ENCODE measurements at places on chromosomes 2 and 18. TPM values are rescaled to one million over a fixed set of nuclear protein-coding genes. Genes with fewer than 3 reads are reported as not detected.

Gene SNTG2
- polyA plus RNA-seq = 1.5 TPM

Gene UGT1A10
- not detected for polyA plus RNA-seq

Gene POTEI
- polyA plus RNA-seq = 0.95 TPM

Gene KCNK3
- polyA plus RNA-seq = 35.4 TPM

Gene PTPN4
- polyA plus RNA-seq = 29.1 TPM

Gene TGFA
- polyA plus RNA-seq = 39.6 TPM

Gene TMEM131
- polyA plus RNA-seq = 38.5 TPM

Gene SULT1C2
- polyA plus RNA-seq = 2.8 TPM

Gene TWIST2
- polyA plus RNA-seq = 5.2 TPM

Gene CREG2
- polyA plus RNA-seq = 34.4 TPM

DNA sequence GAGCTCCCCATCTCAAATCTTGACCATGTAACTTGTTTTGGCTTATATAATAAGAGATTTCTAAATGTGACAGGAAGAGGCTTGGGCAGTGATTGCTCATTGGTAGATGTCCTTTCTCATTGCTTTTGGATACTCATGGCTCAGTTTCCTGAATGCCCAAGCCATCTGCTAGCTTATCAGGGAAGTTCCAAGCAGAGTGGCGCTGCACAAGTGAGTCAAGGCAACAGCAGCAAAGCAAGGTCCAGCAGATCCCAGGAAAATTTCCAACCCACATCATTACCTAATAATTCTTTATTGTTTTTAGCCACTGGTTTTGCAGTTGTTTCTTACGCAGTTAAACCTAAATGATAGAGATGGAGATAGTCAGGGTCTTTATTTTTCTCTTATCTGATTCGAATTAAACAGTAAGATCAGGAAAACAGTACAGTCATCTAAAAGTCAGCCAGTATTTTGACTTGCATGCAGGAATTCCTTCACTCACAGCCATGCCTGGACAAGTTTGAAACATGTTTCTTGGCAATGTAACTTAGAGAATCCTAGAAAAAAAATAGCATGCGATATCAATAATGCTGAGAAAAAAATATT is 349.7 kb upstream of the TMEFF2 start:
- H3K36me3 ChIP-seq = no peaks in the 10 kb centered on the region
- H3K4me3 ChIP-seq = no peak overlapping the region
- DNase-seq = no peak
- no peaks in the 10 kb centered on the region for H3K27me3 ChIP-seq
- H3K4me1 ChIP-seq = no peaks in the 10 kb centered on the region

DNA sequence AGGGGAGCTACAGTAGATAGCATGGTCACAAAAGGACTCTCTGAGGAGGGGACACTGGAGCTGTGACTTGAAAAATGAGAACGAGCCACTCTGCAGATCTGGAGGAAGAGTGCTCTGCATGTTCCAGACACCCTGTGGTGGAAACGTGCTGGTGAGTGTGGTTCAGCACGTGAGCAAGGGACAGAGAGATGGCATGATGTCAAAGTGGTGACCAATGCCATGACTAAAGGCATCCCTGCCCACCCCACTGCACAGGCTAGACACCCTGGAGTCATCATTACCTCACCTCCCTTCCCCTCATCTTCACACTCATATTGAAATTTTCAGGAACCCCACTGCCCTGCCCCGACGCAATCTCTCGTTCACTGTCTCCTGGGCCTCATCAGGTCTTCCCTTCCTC is 56.5 kb downstream of the SLC4A5 start:
- H3K4me3 ChIP-seq = no peak overlapping the region
- DNase-seq = no peak
- H3K27ac ChIP-seq = no peak overlapping the region
- H3K36me3 ChIP-seq = no peaks in the 10 kb centered on the region

DNA sequence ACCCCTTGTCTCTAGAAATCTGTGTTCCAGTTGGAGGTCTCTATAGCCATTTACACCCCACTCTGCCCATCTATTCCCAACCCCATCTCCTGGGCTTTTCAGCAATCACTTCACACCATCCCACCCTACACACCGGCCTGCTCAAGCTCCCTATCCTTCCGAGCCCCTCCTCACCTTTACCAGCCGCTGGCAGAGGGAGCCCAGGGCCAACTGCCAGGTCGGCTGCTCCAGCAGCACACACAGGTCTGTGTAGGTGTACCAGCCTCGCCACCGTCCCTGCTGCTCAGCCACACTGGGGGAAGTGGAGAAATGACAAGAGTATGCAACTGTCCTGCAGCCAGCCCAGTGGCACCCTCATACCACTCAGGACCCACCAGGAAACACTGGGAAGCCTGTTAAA is 3.3 kb upstream of the SLC23A3 start:
- H3K4me1 ChIP-seq = peaks cover 16% of the 10 kb centered on the region
- no peaks in the 10 kb centered on the region for H3K27me3 ChIP-seq
- no peak for DNase-seq
- H3K4me3 ChIP-seq = no peak overlapping the region
- peaks cover 33% of the 10 kb centered on the region for H3K36me3 ChIP-seq
- no peak overlapping the region for H3K27ac ChIP-seq

- H3K27me3 ChIP-seq = peaks cover 2% of the 10 kb centered on the region
- H3K27ac ChIP-seq = no peak overlapping the region
- H3K4me1 ChIP-seq = peaks cover 6% of the 10 kb centered on the region
- H3K4me3 ChIP-seq = no peak overlapping the region
- no peaks in the 10 kb centered on the region for H3K36me3 ChIP-seq
Observed at GRCh38 chr2:224366267-224366844, 35.6 kb downstream of the FAM124B start.

GRCh38 chr18:12359515-12359927 is 17.5 kb downstream of the AFG3L2 start:
- peaks cover 40% of the 10 kb centered on the region for H3K36me3 ChIP-seq
- no peak for DNase-seq
- no peaks in the 10 kb centered on the region for H3K4me1 ChIP-seq
- no peak overlapping the region for H3K27ac ChIP-seq

- no peaks in the 10 kb centered on the region for H3K4me1 ChIP-seq
- no peaks in the 10 kb centered on the region for H3K27me3 ChIP-seq
- DNase-seq = no peak
- H3K27ac ChIP-seq = no peak overlapping the region
- no peaks in the 10 kb centered on the region for H3K36me3 ChIP-seq
Observed at GRCh38 chr2:217307023-217307422, 447.2 kb upstream of the TNP1 start.

- no peak overlapping the region for H3K27ac ChIP-seq
- no peak overlapping the region for H3K4me3 ChIP-seq
- H3K36me3 ChIP-seq = peaks cover 21% of the 10 kb centered on the region
- DNase-seq = no peak
- peaks cover 6% of the 10 kb centered on the region for H3K4me1 ChIP-seq
- no peaks in the 10 kb centered on the region for H3K27me3 ChIP-seq
Observed at GRCh38 chr2:216415541-216415940, 3.3 kb downstream of the SMARCAL1 start.

GRCh38 chr2:232363784-232364615 is 14.6 kb upstream of the ALPP start:
- H3K36me3 ChIP-seq = no peaks in the 10 kb centered on the region
- no peak overlapping the region for H3K4me3 ChIP-seq
- no peaks in the 10 kb centered on the region for H3K27me3 ChIP-seq
- H3K27ac ChIP-seq = no peak overlapping the region

DNA sequence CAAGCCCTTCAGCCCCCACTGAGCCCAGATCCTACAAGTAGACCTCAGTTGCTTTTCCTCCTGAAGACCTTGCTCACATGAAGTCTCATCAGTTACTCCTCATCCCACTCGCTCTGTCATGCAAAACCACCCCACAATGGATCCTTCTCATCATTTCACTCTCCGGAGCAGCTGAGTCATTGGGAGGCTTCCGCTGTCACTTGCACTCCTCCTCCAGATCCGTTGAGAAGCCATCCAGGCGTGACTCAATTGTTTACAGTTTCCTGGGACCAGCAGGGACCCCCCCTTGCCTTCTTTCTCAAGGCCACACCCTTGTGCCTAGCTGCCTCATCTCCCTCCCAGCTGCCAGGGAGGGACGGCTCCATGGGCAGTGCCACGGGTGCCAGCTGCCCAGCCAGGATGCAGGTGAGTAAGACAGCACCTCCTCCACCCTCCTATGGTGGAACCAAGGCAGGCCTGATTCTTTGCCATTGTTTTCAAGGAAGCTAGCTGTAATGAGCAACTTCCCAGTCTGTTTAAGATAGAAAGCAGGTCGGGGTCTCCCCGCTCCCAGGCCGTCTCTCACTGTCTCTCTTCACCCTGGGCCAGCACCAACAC is 16.3 kb downstream of the GPR55 start:
- no peak overlapping the region for H3K4me3 ChIP-seq
- no peaks in the 10 kb centered on the region for H3K36me3 ChIP-seq
- no peak overlapping the region for H3K27ac ChIP-seq
- no peaks in the 10 kb centered on the region for H3K27me3 ChIP-seq
- no peaks in the 10 kb centered on the region for H3K4me1 ChIP-seq

GRCh38 chr18:11316546-11316945 is 167.2 kb upstream of the PIEZO2 start:
- no peaks in the 10 kb centered on the region for H3K27me3 ChIP-seq
- H3K4me3 ChIP-seq = no peak overlapping the region
- no peak overlapping the region for H3K27ac ChIP-seq
- no peaks in the 10 kb centered on the region for H3K36me3 ChIP-seq
- H3K4me1 ChIP-seq = no peaks in the 10 kb centered on the region
- no peak for DNase-seq

DNA sequence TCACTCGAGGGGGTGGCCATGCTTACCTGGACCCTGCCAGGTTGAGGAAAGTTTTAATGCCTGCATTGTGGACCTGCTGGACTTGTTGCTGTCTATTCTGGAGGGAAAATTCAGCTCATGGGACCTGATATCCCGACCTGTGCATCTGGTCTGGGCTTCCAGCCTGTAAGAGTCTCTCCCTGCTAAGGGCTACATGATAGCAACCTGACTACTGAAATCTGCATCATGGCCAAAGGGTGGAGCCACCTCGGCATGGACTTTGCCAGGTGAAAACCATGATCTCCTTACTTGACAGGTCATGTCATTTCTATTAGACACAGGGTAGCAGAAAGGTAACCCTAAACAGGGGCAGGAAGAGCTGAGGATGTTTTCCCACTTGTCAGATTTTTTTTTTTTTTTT is 12.9 kb upstream of the SLC66A3 start:
- H3K36me3 ChIP-seq = peaks cover 3% of the 10 kb centered on the region
- no peak overlapping the region for H3K4me3 ChIP-seq
- DNase-seq = no peak

DNA sequence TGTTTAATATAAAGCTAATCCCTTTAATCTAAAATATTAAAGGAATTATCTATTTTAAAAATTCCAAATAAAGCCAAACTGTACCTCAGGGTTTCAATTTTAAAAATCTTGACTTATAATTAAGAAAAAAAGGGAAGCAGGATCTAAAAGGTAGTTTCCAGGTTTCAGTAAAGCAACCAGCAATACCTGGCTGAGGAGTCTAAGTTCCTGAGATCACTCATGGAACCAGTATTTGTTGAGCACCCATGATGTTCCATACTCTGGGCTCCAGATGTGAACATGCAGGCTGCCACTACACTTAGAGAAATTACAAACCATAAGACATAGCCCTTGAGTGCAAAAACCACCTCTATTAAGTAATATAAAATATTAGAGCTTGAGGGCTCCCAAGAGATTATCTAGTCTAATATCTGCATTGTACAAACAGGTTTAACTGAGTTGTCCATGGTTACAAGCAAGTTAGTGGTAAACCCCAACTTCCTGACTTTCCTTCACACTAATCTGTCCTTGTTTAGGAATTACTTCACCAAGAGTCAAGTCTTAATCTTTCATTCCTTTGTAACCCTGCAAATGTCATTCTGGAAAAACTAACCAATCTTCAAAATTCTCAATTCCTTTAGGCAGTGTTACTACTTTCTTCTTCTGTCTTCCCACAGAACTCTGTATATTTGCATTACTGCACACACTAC is 49.2 kb downstream of the CLASP1 start:
- peaks cover 4% of the 10 kb centered on the region for H3K36me3 ChIP-seq
- H3K4me1 ChIP-seq = no peaks in the 10 kb centered on the region
- DNase-seq = no peak
- no peak overlapping the region for H3K4me3 ChIP-seq
- no peaks in the 10 kb centered on the region for H3K27me3 ChIP-seq

DNA sequence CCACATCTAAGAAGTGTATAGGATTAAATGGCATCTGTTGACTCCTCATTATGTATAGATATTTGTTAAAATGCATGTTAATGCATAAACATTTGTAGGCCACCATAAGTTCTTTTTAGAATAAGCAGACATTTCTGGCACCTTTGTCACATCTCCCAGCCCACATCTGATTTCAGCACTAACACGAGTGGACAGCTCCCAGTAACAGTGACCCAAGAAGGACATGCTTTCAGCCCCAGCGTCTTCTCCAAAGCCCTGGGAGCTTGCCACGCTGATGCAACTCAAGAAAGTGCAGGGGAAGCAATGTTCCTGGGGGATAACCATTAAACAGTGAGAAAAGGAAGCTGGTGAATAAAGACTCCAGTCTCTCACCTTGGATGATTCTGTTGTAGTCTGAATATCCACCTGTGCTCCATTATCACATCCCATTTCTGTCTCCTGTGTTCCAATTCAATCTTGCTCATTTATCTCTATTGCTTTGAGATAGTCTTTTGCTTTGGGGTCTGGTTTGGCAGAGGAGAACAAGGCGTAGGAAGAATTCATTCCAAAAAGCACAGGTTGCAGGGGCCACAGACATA is 182.6 kb upstream of the THSD7B start:
- no peaks in the 10 kb centered on the region for H3K27me3 ChIP-seq
- no peaks in the 10 kb centered on the region for H3K4me1 ChIP-seq
- H3K27ac ChIP-seq = no peak overlapping the region
- H3K36me3 ChIP-seq = no peaks in the 10 kb centered on the region

- peak; percentile 35 for DNase-seq
- peaks cover 29% of the 10 kb centered on the region for H3K4me1 ChIP-seq
- no peak overlapping the region for H3K27ac ChIP-seq
- H3K36me3 ChIP-seq = no peaks in the 10 kb centered on the region
- H3K27me3 ChIP-seq = no peaks in the 10 kb centered on the region
Observed at GRCh38 chr2:109188496-109188890, 59.5 kb downstream of the SH3RF3 start.

DNA sequence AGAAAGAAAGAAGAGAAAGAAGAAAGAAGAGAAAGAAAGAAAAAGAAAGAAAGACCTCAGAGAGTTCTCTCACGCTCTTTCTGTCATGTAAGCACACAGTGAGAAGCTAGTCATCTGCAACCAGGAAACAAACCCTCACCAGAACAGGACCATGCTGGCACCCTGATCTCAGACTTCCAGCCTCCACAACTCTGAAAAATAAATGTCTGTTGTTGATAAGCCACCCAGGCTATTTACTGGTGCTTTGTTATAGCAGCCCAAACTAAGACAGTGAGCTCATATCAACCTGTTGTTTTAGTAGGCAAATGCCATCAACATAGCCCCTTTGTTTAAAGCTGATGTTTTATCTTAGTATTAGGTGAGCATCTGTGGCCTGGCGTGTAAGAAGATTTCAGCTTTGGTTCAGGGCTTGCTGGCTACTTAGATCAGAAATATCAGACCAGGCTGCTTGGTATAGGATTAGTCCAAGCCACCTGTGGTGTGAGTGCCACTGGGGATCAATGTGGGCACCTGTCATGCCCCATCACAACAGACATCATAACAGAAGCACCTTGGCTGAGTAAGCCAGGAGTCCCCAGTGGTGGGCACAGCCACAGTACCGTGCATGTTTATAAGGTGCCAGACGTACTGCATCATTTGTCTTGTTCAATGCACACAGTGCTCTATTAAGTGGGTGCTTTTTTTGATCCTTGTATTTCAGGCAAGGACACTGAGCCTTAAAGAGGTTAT is 94.4 kb downstream of the LBH start:
- no peaks in the 10 kb centered on the region for H3K27me3 ChIP-seq
- no peaks in the 10 kb centered on the region for H3K36me3 ChIP-seq
- H3K4me1 ChIP-seq = no peaks in the 10 kb centered on the region
- H3K4me3 ChIP-seq = no peak overlapping the region
- DNase-seq = no peak
- H3K27ac ChIP-seq = no peak overlapping the region

GRCh38 chr2:48009256-48009655 is 103.0 kb upstream of the FBXO11 start:
- no peaks in the 10 kb centered on the region for H3K4me1 ChIP-seq
- DNase-seq = no peak
- no peaks in the 10 kb centered on the region for H3K36me3 ChIP-seq
- H3K27ac ChIP-seq = no peak overlapping the region

All from spinal cord (tissue), 10 donors.